ENCODE measurements at places on chromosomes 7 and 10. TPM values are rescaled to one million over a fixed set of nuclear protein-coding genes. Genes with fewer than 3 reads are reported as not detected.

INTS15 gene
- total RNA-seq = 28.1 TPM

CALML3 gene
- not detected for total RNA-seq

ARHGEF5 gene
- total RNA-seq = 1.7 TPM

TMEM60 gene
- 24.6 TPM for total RNA-seq

SDK1 gene
- 0.59 TPM for total RNA-seq
